ENCODE measurements at places on chromosomes 2 and 18. TPM values are rescaled to one million over a fixed set of nuclear protein-coding genes. Genes with fewer than 3 reads are reported as not detected.

PIEZO2 gene
- total RNA-seq: 63.7 TPM

ALLC gene
- total RNA-seq: not detected

EPG5 gene
- total RNA-seq: 11.5 TPM

C2orf80 gene
- not detected for total RNA-seq

CBLN2 gene
- total RNA-seq: 1.1 TPM

FSHR gene
- not detected for total RNA-seq

FIGN gene
- total RNA-seq: 0.99 TPM

Data from pulmonary artery endothelial cell (primary cell).